ENCODE measurements at places on chromosomes 4 and X. TPM values are rescaled to one million over a fixed set of nuclear protein-coding genes. Genes with fewer than 3 reads are reported as not detected.

HTN1 gene
- total RNA-seq, result not detected

- no peaks in the 10 kb centered on the region for H3K36me3 ChIP-seq
- no peak for DNase-seq
- no peak overlapping the region for H3K27ac ChIP-seq
- H3K27me3 ChIP-seq, result no peaks in the 10 kb centered on the region
- H3K4me3 ChIP-seq, result no peak overlapping the region
- no peaks in the 10 kb centered on the region for H3K4me1 ChIP-seq
Measured at GRCh38 chrX:27229721-27230120, 233.4 kb downstream of the PPP4R3C start.

DNA sequence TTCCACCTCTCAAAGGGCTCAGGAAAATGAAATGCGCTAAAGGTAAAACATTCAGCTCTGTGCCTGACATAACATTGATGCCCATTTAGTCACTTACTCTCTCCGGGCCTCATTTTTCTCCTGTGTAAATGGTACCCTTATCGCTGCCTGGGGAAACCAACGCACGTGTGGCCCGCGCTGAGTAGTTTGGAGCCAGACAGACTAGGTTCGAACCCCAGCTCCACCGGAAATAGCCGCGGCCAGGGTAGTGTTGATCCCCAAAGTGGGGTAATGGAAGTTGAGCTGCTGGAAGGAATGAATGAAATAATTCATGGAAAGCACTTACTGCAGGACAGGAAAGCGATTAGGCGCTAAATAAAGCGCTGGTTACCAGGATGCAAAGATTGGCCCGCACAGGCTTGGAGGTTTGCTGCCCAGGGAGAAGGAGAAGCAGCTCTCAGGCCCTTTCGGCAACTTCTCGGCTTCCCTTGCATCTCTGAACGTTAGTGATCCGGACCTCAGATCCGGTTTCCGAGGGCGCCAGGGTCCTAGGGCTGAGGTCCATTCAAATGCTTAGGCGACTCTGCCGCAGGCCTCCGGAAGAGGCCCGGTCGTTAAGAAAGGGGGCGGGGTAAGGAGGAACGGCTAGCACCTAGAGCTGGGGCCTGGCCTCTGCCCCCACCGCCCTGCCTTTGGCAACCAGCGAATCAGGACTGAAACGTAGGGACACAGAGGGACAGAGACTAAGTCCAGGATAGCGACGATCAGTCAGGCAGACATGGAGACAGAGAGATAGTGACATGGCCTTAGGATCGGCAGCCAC, 13.3 kb downstream of the NKX3-2 start:
- no peak overlapping the region for H3K27ac ChIP-seq
- H3K4me3 ChIP-seq, result no peak overlapping the region
- no peaks in the 10 kb centered on the region for H3K36me3 ChIP-seq
- no peaks in the 10 kb centered on the region for H3K27me3 ChIP-seq

DNA sequence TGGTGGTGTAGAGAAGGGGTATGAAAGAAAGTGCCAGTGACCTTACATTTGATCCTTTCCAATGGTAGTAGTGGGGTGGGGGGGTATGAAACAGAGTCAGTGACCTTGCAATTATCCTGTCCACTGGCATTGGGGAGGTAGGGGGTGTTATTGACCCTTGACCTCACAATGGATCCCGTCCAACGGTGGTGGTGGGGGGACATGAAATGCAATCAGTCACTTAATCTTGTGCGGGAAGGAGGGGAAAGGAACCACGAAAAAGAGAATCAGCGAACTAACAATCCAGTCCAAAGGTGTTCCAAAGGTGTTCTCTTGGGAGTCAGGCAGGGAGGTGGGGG, 619 bp upstream of the PDK3 start:
- H3K36me3 ChIP-seq, result no peaks in the 10 kb centered on the region
- peak overlapping the region; percentile 9 for H3K4me3 ChIP-seq
- peak overlapping the region; percentile 81 for H3K27ac ChIP-seq
- H3K4me1 ChIP-seq, result no peaks in the 10 kb centered on the region
- DNase-seq, result no peak

GRCh38 chr4:186887291-186887700, 163.6 kb upstream of the FAT1 start:
- no peaks in the 10 kb centered on the region for H3K4me1 ChIP-seq
- H3K4me3 ChIP-seq, result no peak overlapping the region
- no peaks in the 10 kb centered on the region for H3K27me3 ChIP-seq
- no peaks in the 10 kb centered on the region for H3K36me3 ChIP-seq

DNA sequence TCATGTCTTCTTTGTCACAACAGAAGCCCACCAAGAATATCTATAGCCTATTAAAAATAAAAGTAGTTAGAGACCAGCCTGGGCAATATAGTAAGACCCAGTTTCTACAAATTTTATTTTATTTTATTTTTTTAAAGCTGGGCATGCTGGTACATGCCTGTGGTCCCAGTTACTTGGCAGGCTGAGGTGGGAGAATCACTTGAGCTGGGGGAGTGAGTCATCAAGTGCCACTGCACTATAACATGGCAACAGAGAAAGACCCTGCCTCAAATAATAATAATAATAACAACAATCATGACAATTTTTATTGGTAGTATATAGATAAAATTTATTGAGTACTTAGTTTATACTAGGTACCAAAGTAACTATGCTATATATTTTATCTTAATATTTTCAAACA, 93.0 kb upstream of the NPFFR2 start:
- H3K27me3 ChIP-seq, result no peaks in the 10 kb centered on the region
- DNase-seq, result no peak
- H3K4me3 ChIP-seq, result no peak overlapping the region
- no peak overlapping the region for H3K27ac ChIP-seq

FREM3 gene
- 0.36 TPM for total RNA-seq

DNA sequence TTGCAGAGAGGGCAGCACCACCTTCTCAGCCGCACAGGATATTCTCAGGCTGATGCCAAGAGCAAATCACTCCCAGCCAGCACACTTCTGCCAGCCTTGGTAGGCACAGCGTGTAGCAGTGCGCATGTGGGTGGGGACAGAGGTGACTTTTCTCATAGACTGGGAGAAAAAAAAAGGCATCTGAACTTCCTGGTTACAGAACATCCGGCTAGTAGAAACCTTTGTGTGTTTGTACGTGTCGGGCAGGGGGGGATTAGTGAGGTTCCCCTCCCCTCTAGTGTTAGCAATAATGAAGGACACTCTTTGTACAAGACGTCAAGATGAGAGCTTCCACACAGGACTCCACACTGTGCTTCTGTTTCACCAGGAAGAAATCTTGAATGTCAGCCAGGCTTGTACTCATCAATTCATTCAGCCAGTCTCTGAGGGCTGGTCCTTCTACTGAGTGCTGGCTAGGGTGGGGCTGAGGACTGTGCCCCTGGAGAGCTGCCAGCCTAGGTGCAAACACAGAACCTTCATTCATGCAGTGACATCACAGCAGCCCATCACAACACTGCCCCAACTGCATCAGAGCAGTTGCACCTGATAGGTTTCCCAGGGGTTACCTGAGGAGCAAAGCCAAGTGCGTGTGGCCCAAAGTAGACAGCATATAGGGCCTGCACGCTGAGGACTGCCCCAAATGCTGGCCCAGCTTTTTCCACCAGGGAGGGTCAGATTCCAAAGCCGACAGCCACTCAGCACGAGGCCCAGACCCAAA, 34.7 kb downstream of the SLC25A5 start:
- no peak overlapping the region for H3K4me3 ChIP-seq
- H3K27me3 ChIP-seq, result no peaks in the 10 kb centered on the region
- peak overlapping the region; percentile 99 for H3K27ac ChIP-seq
- H3K4me1 ChIP-seq, result peaks cover 2% of the 10 kb centered on the region

DNA sequence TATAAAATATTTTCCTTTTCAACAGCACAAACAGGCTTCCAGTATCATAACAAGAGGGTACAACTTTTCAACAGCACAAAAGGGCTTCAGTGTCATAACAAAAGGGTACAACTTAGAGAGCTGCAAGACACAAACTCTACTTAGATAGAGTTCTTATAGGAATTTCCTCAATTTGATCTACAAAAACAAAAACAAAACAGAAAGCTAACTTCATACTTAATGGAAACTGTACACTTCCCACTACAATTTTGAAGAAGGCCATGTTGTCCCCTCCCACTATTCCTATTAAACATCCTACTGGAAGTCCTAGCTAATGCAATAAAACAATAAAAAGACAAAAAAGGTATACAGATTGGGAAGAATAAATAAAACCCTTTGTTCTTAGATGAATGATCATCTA, 96.7 kb downstream of the CENPC start:
- no peak overlapping the region for H3K4me3 ChIP-seq
- DNase-seq, result no peak
- H3K27ac ChIP-seq, result no peak overlapping the region
- H3K36me3 ChIP-seq, result peaks cover 2% of the 10 kb centered on the region

DNA sequence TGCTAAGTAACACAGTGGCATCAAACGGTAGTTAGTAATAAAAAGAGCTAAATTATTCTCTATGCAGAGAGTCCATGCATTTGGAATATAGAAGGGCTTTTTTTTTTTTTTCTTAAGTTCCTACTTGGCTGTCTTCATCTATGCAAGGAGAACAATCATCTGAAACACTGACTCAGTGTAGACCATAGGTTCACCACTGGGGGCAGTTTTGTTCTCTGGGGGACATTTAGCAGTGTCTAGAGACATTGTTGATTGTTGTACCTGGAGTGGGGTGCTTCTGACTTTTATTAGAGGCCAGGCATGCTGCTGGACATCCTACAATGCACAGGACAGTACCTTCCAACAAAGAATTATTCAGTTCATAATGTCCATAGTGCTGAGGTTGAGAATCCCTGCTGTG, 41.2 kb downstream of the TMA16 start:
- H3K36me3 ChIP-seq, result no peaks in the 10 kb centered on the region
- DNase-seq, result no peak
- no peaks in the 10 kb centered on the region for H3K4me1 ChIP-seq
- no peak overlapping the region for H3K4me3 ChIP-seq

IL13RA2 gene
- total RNA-seq, result 13.8 TPM
